ENCODE measurements at places on chromosomes 11 and 22.

DNA sequence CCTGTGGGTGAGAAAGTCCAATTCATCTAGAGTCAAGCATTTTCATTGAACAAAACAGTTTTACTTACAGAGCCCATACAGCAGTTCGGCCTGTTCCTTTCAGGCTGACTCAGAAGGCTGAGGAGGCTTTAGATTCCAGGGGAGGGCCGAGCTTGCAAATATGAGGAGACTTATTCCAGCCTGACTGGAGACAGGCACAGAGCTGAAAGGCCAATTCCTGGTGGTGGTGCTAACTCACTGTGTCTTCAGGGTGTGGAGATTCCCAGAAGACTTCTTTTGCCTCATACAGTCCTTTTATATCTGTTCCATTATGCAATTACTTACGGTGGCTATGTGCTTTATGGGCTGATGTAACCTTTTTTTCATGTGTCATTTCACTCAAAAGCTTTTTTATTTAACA is at the start of gene OR51E2:
Gene OR51E2, minus strand, starts transcription at position 269 of the 400 bp plus-strand sequence. CDS start 15,142 bp downstream, outside the sequence.
- no peak for DNase-seq

DNA sequence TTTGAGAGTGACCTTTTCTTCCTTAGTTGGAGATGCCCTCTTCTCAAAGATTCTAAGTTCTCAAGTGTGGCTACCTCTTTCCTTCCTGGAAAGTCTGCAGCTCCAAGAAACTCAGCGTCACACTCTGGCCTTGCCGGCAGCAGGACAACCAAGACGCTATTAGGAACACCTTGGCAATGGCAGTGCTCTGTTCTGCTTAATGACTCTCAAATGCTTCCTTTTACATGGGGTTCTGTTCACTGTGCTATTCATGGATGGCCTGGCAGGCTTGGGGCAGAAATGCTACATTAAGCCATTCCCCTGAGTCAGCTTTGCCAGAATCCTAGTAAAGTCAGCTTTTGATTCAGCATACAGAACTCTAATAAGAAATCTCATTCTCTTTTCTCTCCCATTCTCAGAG is 25.9 kb downstream of the LARGE2 start:
- no peak for DNase-seq

GRCh38 chr11:110093407-110094297 is 460 bp downstream of the ZC3H12C start:
- peak; percentile 68 for DNase-seq

GRCh38 chr11:18853086-18853720 is 61.6 kb upstream of the PTPN5 start:
- DNase-seq, result peak; percentile 69

DNA sequence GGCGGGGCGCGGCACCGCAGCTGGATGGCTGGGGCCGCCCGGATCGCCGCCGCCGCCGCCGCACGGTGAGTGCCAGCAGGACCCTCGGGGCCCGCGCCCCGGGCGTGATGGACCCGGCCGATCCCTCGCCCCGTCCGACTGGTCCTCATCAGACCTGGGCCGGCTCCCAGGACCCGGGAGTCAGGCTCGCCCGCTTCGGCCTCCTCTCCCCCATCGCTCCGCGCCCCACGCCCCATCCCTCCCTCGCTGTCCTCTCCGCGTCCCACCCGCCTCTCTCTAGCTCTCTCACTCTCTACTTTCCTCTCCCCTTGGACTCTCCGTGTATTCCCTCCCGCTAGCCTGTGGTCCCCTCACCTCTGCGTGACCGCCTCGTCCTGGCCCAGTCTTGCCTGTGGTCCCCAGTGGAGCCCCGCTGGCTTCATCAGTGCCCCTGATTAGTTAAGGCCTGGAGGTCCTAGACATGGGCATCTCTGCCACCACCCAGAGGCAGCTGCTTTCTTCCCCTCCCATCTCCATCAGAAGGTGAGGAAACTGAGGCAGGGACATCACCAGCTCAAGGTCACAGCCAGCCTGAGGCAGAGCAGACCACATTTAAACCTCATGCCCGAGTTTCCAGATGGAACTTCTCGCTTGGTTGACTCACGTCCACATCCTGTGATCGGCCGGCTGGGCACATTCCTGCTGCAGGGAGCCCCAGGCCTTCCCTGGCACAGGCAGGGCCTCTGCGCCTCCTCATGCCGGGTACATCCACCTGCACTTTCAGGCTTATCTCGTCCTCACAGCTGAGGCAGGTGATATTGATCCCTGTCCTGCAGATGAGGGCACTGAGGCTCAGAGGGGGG is 429 bp downstream of the SLC39A13 start:
- DNase-seq, result peak; percentile 59

DNA sequence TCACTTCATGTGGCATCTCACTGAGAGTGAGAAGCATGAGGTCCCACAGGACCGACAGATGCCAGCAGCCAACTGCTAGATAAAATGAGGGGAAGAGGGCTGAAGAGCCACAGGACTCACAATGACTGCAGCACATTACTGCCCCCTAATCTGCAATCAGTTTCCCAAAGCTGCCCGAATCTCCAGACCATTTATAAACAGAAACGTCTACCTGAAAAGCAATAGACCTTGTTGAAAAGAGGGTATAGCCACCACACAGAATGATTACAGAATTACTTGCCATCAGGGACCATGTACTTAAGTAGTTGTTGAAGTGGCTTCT is 12.4 kb upstream of the TEF start:
- no peak for DNase-seq

GRCh38 chr22:27494785-27495184 is 306.8 kb downstream of the MN1 start:
- no peak for DNase-seq

DNA sequence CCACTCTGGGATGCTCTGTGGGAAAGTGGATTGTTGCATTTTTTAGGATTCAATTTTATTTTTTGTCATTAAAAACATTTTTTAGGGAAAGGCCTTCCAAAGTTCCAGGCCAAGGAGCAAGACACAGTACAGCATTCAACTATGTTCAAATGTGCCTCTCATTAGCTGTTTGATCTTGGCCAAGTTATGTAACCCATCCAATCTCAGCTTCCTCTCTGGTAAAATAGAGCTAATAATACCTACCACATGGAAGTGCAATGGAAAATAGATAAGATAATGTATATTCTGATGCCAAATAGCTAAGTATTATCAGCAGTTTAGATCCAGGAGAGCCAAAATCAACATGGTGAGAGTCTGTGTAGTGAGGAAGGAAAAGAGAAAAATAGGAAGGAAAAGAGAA is 220.3 kb upstream of the SESN3 start:
- no peak for DNase-seq

GRCh38 chr22:30425616-30426387 is at the start of gene MTFP1:
MTFP1 (plus strand) TSS chr22:30425768; CDS start chr22:30425880, 112 bp downstream.
- peak; percentile 66 for DNase-seq

DNA sequence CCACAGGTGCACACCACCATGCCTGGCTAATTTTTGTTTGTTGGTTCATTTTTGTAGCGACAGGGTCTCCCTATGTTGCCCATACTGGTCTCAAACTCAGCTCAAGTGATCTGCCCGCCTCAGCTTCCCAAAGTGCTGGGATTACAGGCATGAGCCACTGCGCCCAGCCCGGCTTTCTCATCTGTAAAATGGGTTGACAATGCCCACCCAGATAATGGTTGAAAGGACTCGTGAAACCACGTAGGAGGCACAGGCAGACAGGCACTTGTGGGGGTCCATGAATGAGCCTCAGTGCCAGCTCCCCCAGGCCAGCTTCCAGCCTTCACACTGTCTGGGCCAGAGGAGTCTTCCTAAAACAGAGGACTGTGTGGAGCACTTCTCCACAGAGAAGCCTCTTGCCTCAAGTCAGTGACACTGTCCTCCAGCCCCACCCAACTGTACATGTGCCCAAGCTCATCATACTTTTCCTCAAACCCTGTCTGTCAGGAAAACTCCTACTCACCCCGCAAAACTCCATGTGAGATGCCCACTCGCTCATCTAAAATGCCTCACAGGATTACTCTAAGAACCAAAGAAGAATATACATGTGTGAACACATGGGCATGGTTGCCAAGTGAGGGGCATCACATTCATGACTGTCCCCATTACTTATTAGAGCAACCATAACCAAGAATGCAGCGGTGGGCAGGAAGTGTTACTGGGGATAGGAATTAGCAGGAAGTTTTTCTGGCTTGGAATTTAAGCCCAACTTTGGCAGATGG is 32.1 kb upstream of the WNT7B start:
- DNase-seq, result no peak

DNA sequence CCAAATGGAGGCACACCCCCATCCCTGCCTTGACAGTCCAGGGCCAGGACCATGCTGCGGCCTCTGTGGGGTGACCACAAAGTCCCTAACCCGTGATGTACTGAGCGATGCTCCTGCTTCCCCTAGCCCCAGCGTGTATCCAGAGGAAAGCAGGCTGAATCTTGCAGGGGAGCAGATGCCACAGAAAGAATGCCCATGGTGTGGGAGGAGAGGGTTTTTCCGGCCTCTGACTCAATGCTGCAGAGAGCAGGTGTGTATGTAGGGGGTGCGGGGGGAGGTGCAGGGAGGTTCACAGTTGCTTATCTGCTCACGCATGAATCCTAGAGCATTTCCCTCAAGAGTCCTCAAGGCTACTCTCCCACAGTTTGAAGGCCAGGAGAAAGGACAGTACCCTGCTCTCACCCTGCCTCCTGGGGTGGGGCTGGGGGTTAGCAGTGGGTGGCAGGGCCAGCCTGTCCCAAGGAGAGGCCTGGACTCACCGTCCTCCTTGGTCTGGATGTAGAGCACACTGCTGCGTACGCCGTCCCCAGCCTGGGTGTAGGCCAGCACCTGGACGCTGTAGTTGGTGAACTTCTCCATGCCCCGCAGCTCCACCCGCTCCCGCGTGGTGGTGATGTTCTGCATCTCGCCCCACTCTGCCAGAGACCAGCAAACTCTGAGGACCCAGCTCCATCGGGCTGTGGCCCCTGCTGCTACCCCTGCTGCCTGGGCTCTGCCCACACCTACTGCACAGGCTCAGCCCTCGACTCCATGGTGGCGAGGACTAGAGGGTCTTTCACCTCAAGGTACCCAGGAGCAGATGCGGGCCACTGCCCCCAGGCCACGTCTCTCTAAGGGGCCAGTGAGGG is 130.8 kb downstream of the CEP164 start:
- no peak for DNase-seq

DNA sequence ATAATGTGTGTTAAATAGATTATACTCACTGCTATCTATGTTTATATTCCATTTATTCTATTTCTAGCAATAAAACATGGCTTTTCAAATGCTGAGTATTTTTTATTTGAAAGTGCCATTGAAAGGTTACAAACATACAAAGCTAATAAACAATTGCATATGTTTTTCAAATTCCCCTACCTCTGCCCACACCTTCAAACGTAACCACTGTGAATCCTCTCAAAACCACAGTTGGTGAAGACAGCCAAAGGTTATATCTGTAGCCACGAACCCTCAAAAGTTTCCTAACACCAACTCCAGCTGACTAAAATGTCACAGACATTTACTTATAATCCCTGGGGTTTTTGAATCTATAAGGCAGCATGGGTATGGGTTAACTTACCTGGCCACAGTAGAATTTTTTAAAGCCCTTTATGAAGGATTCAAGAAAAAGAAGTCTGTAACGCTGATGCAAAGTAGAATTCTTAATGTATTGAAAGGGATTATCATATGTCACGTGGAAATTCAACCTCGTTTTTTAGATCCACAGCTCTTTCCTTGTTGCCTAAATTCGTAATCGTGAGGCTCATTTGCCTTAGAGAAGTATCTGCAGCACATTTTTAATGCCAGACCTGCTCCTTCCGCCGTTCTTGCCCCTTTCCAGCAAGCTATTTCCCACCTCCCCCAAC is 122.5 kb upstream of the ZC3H12C start:
- DNase-seq, result no peak

GRCh38 chr11:60124802-60125432 is 36.5 kb downstream of the MS4A2 start:
- DNase-seq, result no peak

- peak; percentile 44 for DNase-seq
Measured at GRCh38 chr11:57283231-57283990, 41.3 kb downstream of the TNKS1BP1 start.

DNA sequence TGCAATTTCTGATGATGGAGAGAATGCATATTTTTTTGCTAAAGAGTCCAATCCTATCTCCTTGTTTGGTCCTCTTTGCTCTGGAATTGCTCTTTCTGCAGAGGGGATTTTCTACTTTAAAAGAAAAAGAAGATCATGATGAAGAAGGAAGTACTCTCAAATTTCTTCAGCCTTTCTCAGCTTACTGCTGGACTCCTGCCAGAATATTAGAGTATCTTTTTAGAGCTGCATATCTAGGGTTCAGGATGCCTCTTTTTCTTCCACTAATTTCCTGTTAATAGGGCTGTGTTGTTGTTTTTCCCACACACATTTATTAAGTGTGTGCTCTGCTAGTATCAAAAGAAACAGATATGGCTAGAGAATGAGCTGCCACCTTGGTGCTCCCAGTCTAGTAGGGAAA is 18.2 kb downstream of the UBASH3B start:
- DNase-seq, result no peak

DNA sequence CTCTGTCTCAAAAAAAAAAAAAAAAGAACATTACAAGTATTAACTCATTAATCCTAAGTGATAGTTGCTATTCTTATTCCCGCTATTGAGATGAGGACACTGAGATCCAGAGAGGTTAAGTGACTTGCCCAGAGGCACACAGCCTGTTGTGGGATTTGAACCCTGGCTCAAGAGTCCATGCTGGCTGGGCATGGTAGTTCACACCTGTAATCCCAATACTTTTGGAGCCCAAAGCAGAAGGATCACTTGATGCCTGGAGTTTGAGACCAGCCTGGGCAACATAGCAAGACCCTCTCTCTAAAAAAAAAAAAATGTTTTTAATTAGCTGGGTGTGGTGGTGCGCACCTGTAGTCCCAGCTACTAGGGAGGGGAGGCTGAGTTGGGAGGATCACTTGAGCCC is 4.1 kb downstream of the GCAT start:
- no peak for DNase-seq

DNA sequence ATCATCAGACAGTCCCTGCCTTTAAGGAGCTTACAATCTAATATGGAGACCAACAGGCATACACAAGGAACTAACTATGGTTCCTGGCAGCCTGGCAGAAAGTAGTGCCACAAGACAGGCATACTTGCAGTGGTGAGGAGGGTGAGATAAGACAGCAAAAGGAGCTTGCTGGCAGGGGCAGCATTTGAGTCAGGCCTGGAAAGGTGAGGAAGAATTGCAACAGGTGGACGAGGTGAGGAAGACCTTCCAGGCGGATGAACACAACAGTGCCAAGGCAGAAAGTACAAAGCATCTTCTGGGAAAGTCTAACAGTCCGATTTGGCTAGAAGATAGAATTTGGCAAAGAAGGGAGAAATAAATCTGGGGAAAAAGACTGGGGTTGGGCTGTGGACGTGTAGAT is 4.3 kb downstream of the DNAL4 start:
- no peak for DNase-seq
